Activated T-helper 9 cell treated with anti-CD3 and anti-CD28 coated beads, Interleukin-2, amount 50 U/mL, for 16 hours (primary cell): ENCODE measurements at places on chromosomes 3 and 15.

GRCh38 chr3:64120876-64121275, 97.6 kb upstream of the PSMD6 start:
- DNase-seq = no peak

- DNase-seq = no peak
Measured at GRCh38 chr3:193140381-193140780, 100.6 kb upstream of the PLAAT1 start.

DNA sequence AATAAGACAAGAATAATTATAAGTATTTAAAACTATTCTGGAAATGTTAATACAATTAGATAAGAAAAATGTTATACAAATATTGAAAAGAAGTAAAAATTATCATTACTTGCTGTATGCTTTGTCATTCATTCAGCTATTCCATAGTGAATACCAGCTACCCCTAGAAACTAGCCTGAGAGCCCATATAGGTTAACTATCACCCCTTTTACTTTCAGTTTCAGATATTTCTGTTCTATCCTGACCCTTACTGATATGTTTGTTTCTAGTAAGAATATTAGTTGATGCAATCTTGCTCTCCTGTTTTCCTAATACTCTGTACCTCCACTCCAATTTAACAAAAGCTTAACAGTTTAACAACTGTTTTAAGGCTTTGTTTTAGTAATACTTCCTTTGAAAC, 31.6 kb downstream of the FAM227B start:
- DNase-seq = no peak

- no peak for DNase-seq
Measured at GRCh38 chr15:28101983-28102441, 2.9 kb upstream of the OCA2 start.

DNA sequence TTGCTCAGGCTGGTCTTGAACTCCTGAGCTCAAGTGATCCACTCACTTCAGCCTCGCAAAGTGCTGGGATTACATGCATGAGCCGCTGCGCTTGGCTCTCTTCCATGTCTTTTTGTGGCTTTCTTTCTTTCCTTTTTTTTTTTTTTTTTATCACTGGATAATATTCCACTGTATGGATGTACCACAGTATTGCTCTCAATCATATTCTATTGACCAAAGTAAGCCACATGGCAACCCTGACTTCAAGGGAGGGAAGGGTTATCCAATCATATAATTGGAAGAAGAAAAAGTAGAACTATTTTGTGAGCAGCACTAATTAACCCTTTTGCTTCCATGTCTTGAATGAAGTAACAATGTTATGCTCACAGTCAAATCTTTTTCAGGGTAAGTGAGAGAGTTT, 307.0 kb upstream of the RASGRP1 start:
- no peak for DNase-seq

GRCh38 chr3:135224815-135225362, 429.8 kb downstream of the EPHB1 start:
- DNase-seq = no peak

DNA sequence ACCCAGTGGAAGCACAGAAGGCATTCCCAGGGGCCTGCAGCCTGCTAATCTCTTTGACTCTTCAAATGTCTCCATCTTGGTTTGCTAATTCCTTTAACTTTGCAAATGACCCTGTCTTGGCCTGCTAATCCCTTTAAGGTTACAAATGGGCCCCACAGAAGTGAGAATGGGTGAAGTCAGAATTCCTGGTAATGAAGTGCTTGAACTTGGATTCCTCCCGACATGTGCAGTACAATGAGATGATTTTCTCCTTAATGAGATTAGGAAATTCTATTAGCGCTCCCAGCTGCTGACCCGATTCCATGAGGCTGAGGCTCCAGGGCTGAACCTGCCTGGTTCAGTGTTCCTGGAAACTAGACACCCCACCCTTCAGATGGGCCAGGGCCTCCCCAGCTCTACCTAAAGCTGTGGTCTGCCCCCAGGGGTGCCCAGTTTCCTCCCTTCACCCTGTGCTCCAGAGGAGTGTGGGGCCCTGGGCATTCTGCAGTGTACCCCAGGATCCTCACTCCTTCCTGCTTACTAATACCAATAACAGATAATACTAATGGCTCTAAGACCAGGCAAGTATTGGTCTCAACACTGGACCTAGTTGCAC, 47.4 kb downstream of the SCN5A start:
- no peak for DNase-seq

GRCh38 chr3:4522947-4523346, 29.8 kb downstream of the ITPR1 start:
- DNase-seq = no peak

GRCh38 chr3:131474115-131474514, 28.7 kb downstream of the MRPL3 start:
- no peak for DNase-seq

GRCh38 chr15:67415181-67415580, 105.8 kb upstream of the C15orf61 start:
- DNase-seq = no peak

GRCh38 chr15:87736401-87736800, 520.1 kb downstream of the NTRK3 start:
- no peak for DNase-seq

DNA sequence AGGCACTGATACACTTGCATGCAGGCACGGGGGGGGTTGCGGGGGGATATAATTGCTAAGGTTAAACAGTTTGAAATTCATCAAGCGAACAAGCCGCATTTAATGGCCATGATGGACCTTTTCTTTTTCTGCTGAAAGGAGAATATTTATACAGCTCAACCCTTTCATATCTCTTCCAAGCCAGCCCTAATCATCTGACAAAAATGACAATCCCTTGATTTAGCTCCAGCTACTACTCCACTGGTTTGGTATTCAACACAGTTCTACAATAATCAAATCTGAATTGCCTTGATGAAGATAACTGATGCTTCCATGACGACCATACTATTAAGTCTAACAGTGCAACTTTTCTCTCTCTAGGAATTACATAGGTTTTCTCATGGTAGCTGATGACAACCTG, 374.9 kb downstream of the PLCL2 start:
- no peak for DNase-seq

GRCh38 chr3:189985948-189986347, 134.7 kb downstream of the P3H2 start:
- no peak for DNase-seq

DNA sequence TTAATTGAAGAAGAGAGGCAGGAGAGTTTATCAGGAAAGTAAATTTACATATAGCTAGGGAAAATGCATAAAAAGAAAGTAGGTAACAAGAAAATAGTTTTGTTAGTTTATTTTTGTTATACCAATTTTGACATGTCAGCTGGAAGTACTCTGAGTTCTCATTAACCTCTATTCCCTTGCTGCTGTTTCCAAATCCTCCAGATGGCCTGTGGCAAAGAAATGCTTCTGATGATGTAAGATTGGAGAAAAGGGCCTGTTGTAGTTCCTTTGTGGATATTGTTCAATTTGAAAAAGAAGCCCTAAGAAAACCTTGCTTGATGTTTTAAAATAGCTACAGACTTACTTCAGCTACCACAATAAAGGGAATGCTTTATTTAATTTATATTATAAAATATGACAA, 192.9 kb upstream of the SLITRK3 start:
- DNase-seq = no peak

DNA sequence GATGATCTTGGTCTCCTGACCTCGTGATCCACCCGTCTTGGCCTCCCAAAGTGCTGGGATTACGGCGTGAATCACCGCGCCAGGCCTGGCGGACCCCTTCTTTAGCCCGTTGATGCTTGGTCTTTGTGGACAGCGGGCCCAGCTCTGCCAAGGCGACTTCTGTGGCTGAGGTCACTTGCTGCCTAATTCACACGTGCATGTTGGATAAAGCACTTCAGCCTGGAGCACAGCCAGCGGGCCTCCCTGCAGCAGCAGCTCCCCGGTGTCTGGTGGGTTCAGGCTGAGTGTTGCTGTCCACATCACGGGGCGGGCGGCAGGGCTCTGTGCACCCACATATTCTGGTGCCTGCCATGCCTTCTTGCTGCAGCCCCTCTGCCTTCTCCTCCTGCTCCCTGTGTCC, 88.4 kb downstream of the DGKG start:
- no peak for DNase-seq

- no peak for DNase-seq
Measured at GRCh38 chr3:152452318-152452717, 183.6 kb downstream of the MBNL1 start.

- DNase-seq = no peak
Measured at GRCh38 chr3:128145279-128145678, 8.0 kb upstream of the EEFSEC start.

DNA sequence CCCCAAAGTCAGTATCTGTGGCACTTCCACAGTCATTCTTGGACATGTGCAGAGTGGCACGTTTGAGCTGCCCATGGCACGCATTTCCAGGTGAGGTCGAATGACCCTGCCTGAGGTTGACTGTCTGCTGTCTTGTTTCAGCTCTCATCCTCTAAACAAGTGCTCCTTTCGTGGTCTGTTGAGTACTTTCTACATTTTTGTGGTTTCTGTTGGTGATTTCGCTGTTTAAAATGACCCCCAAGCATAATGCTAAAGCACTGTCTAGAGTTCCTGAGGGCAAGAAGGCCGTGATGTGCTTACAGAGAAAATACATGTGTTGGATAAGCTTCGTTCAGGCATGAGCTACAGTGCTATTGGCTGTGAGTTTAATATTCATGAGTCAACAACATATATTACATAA, 40.0 kb upstream of the SAMMSON start:
- DNase-seq = no peak

GRCh38 chr15:69595009-69595791, 142.6 kb downstream of the RPLP1 start:
- no peak for DNase-seq

- no peak for DNase-seq
Measured at GRCh38 chr3:129078510-129078909, 17.9 kb downstream of the GP9 start.

DNA sequence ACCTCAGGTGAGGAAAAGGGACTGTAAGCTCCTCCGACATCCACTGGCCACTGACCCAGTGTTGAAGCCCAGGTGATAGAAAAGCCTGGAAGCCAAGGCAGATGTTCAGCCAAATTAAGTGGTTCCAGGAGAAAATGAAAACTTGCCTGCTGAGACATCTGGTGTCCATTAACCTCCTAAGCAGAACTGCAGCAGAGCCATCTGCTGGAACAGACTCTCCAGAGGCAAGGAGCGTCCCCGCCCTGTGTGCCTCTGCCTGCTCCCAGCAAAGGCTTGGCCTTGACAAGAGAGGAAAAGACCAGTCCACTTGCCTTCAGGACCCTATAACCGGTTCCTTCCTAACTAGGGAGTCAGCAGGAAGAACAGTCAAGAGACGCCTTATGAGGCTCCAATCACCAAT, 48.2 kb downstream of the SRGAP3 start:
- DNase-seq = no peak

- no peak for DNase-seq
Measured at GRCh38 chr3:75136100-75136897, 521.8 kb upstream of the CNTN3 start.

GRCh38 chr3:159971311-159971710, 17.3 kb upstream of the IL12A start:
- DNase-seq = no peak

DNA sequence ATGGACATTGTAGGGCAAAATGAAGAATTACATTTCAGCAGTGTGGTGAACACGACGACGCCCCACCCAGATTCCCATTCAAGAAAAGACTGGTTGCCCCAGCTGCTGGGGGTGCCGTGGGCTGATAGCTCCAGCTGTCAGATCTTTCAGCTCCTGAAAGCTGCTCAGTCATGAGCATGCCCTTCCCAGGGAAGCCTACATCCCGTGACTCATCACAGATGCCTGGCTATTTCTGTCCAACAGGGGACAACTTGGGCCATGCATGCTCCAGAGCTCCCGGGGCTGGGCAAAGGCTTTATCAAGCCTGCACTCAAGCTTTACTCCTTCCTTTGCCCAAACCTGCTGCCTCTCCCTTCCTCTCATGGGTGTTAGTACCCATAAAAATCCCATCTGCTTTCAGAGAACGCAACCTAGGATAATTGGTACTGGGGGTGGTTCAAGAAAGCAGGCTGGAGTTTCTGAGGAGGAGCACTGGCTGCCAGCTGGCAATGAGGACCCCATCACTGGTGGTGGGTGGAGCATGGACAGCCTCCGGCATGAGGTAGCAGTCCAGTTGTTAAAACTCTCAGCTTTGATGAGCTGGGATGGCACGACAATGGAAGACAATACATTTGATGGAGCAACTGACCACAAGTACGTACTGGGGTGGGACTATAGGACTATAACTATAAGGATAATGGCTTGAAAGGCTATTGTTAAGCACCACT, 16.4 kb upstream of the ST8SIA2 start:
- DNase-seq = no peak

DNA sequence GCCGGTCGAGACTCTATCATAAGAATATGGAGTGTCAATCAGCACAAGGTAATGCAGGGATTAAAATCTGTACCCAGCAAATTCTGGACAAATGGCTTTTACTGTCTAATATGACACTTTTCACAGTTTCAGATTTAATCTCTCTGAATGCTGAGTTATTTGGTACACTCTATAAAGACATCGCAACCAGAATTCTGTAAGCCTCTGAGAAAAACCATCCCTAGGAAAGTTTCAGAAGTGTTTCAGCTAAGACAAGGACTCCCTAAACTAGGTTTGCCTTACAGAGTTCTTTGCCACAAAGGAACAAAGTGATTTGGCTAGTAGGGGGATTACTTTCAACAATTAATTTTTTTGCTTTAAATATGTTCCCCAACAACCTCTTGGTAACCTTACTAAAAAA, 11.3 kb downstream of the WDR48 start:
- DNase-seq = no peak

DNA sequence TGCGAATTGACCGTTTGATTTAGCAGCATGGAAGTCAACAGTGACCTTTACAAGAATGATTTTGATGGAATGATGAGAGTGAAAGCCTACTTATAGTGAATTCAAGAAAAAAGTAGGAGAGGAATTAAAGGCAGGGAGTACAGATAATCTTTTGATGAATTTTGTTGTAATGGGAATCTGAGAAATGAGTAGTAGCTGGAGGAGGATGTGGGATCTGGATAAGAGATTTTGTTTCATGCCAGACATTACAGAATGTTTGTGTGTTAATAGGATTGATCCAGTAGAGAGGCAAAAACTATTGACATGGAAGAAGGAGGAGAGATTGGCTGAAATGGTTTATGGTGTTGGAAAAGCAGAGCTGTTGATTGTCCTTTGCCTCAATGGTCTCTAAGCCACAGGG, 17.4 kb upstream of the ZNF609 start:
- DNase-seq = no peak

DNA sequence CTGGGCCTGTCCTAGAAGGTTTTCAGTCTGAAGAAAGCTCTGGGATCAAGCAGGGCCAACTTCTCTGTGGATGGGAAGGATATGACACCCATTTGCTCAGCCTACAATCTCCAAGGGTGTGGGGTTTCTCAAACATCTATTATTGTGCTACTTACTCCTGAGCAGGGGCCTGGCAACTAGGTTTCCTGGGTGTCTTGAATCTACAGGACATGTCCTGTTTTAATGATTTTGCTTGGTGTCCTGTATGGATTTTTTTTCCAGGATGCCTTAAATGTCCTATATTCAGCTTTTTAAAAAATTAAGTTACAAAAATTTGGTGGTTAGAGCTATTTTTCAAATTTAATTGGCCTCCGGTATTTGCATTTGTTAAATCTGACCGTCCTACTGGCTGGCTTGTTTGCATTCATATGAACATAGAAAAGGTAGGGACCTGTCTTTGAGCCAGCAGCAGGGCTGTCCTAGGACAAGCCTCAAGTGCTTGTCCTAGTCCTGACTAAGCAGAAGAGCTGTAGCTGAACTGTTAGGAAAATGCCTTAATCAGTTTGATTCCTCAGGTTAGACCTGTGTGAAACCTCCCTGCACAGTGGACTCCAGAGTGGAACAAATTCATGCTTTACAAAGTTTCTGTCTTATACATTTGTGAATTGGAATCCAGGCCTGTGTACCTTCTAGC, 40.0 kb upstream of the LMOD3 start:
- DNase-seq = no peak
